AG09309 (cell line): ENCODE measurements at places on chromosomes 16 and 17.

- no peak for DNase-seq
Measured at GRCh38 chr16:71367241-71367976, 8.9 kb downstream of the CALB2 start.

DNA sequence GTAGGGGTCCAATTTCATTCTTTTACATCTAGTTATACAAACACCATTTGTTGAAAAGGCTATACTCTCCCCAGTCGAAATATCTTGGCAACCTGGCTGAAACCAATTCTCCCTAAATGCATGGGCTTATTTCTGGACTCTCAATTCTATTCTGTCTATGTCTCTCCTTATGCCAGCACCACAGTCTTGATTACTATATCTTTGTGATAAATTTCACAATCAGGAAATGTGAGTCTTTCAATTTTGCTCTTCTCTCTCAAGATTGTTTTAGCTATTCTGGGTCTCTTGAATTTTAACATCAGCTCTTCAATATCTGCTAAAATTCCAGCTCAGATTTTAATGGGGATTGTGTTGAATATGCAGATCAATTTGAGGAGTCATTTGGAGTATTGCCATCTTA lies 5.9 kb upstream of the TRIM25 start:
- DNase-seq: no peak

GRCh38 chr17:64505340-64506200 lies 519 bp downstream of the DDX5 start:
- peak; percentile 55 for DNase-seq

GRCh38 chr17:60639019-60639330 lies 38.7 kb upstream of the BCAS3 start:
- no peak for DNase-seq

- peak; percentile 44 for DNase-seq
Measured at GRCh38 chr17:50372758-50373556, at the start of the genes EME1 and MRPL27. EME1 (plus strand) TSS chr17:50373229; CDS start chr17:50375209, 1,980 bp downstream. MRPL27 (minus strand) TSS chr17:50373184; CDS start chr17:50373170, 14 bp downstream.

GRCh38 chr17:67467500-67468455 lies 90.7 kb downstream of the PITPNC1 start:
- no peak for DNase-seq

- no peak for DNase-seq
Measured at GRCh38 chr17:40560592-40561293, 4.5 kb downstream of the CCR7 start.

GRCh38 chr16:86566601-86566965 lies at the start of gene FOXC2:
FOXC2 (plus strand) TSS chr16:86566829; CDS start chr16:86567336, 507 bp downstream.
- peak; percentile 85 for DNase-seq

DNA sequence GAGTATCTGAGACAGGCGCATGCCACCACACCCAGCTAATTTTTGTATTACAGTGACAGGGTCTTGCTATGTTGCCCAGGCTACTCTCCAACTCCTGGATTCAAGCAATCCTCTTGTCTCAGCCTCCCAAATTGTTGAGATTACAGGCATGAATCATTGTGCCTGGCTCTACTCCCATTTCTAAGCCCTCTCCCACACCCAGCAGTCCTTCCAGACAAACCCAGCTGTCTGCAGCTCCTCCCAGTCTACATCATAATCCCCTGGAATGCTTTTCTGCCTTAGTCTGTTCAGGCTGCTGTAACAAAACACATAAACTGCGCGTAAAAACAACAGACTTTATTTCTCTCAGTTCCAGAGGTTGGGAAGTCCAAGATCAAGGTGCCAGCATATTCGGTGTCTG lies 144.5 kb downstream of the GRIN2A start:
- DNase-seq: no peak

DNA sequence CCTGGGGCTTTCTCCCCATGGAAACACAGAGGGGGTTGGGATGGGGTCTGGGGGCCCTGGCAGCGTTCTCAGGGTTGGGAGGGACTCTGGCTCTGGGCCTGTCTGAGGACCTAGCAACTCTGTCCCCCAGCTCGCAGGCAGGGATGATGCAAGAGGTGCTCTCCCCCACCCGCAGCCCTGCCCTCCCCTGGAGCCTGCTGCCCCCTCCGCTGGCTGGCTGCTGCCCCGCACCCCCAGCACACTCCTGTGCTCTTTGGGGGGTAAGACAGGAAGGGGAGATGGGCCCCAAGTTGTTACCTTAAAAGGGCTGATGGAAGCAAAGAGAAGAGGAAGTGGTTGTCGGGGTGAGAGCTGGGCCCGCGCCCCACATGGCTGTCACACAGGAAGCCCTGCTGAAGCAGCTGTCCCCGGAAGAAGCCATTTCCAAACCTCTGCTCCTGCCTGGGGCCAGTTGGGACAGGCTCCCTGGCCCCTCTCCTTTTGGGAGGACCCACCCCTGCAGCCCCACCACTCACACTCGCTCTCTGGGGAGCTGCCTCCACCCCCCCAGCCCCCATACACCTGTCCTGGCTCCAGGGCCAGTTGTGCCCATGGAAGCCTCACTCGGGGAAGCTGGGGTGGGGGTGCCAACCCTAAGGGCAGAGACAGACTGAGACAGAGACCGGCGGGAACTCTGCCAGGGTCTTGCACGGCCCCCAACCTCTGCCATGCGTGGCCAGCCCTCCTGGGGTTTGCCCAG lies 2.5 kb downstream of the CORO1A start:
- DNase-seq: no peak

- DNase-seq: no peak
Measured at GRCh38 chr17:4086041-4086483, 56.8 kb downstream of the ZZEF1 start.

DNA sequence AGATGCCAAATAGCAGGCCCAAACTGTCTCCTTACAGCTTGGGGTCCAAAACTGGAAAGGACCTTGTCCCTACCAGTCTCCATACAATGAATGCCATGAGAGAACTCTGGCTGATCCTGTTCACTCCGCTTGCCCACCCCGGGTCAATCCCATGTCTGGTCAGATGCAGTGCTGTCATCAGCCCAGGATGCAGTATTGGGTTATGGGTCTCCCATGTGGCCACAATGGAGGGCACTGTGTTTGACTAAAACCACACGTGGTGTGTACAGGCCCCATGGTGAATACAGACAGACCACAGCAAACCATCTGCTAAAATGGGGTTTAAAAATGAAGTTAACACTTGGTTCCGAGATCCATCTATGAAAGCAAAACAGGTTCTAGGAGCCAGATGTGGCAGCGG lies 20.4 kb downstream of the TRIM16 start:
- DNase-seq: no peak
